ENCODE measurements at places on chromosomes 5 and 9. TPM values are rescaled to one million over a fixed set of nuclear protein-coding genes. Genes with fewer than 3 reads are reported as not detected.

QRFP gene
- polyA plus RNA-seq = 0.36 TPM

TEK gene
- polyA plus RNA-seq = 14.6 TPM

NEUROG1 gene
- polyA plus RNA-seq = not detected

DNLZ gene
- polyA plus RNA-seq = 17.0 TPM

FBP2 gene
- polyA plus RNA-seq = 0.25 TPM

C5orf63 gene
- 16.2 TPM for polyA plus RNA-seq

GRCh38 chr5:35861718-35862117 lies 5.0 kb downstream of the IL7R start:
- no peak for DNase-seq

GRCh38 chr5:141788296-141788970 lies 89.8 kb downstream of the PCDH1 start:
- no peak for DNase-seq

DNA sequence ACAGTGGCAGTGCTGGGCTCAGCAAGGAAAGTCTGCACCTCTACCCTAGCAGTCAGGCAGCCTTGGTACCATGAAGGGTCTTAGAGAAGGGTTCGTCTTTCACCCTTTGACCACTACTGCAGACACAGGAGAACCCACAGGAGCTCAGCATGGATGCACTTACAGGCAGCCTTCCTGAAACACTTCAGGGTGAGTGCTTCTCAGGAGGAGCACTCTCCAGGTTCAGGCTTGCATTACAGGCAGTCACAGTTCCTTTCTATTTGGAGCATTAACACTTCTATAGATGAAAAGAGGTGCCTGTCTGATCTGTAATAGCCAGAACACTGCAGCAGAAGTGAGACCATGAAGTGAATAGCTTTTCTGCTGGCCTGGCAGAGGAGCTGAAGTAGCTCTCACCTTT lies 8.7 kb upstream of the CYLC2 start:
- DNase-seq = no peak

DNA sequence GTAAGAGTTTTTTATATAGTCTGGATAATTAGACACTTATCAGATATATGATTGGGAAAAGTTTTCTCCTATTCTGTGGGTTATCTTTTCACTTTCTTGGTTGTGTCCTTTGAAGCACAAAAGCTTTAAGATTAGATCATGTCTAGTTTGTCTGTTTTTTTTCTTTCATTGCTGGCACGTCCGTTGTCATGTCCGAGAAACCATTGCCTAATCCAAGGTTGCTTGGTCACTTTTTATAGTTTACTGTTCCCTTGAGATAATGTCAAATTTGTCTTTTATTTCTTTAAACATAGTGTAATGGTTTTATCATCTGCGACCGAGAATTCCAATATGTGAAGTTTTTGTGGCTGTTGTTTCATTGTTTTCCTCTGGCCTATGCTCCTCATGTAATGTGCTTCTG lies 28.8 kb downstream of the GARNL3 start:
- DNase-seq = no peak

DNA sequence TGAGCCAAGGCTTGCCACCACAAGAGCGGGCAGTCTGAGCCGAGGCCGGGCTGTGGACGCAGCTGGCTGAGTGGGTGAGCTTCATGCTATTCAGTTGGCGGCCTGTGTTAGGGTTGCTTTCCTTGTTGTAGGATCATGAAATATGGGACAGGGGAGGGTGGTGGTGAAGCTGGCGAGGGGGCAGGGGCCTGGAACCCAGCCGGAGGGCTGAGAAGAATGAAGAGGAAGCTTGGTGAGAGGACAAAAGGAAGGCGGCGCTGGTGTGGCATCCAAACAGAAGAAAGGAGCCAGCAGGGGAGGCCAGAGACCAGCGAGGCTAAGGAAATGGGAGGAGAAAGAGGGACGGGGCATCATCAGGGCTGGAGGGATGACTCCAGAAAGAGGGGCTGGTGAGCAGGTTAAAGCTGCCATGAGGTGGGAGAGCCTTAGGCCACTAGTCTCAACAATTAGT lies 18.3 kb downstream of the RALGPS1 start:
- DNase-seq = no peak

DNA sequence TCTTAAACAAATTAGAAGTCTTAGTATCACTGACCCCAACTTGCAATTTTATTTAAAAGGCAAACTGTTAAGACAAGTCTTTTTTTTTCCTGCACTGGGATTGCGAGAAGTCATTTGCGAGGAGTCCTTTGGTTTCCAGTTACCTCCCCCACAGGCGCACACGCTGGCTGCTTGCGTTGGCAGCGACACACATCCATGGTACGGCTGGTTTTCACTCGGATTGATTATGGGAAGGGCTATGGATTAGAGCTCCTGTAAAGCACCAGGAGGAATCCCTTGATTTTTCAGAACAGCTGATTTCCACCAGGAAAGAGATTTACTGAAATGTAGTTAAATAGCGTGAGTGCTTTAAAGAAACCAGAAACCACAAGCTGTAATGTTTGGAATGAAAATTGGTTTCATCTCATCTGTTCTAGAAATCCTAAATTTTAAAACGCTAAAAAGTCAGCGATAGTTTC lies 737 bp downstream of the SLC1A3 start:
- DNase-seq = peak; percentile 12

GRCh38 chr9:5688109-5688508 lies 59.2 kb downstream of the RIC1 start:
- no peak for DNase-seq

GRCh38 chr5:91139572-91140200 lies 243.4 kb downstream of the ARRDC3 start:
- no peak for DNase-seq

GRCh38 chr5:119681734-119682133 lies 52.4 kb downstream of the FAM170A start:
- DNase-seq = no peak

DNA sequence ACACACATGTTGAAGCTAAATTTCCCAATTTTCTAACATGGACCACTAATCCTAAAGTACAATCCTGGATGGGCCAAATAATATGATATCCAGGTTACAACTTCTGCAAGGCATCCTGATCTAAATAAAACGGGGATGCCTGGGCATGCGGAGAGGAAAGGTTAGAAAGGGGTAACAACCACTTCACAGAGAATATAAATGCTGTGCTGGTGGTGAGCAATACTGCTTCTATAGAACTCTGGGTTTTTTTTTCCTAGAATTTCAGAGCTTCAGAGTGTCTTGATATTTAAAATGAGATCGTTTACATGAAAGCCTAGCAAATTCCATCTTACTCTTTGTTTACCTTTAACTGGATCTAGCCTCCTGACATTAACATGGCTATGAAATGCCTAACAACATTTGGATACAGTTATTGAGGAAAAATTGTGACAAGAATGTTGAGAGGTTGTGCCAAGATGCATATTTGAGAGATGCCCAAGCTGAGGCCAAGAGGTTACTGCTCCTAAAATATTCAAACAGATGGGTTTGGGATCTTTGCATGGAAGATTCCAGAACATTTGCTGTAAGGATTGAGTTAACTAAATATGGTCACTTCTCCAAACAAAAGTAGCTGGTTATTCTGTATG lies 22.4 kb downstream of the TNFAIP8 start:
- DNase-seq = no peak

DNA sequence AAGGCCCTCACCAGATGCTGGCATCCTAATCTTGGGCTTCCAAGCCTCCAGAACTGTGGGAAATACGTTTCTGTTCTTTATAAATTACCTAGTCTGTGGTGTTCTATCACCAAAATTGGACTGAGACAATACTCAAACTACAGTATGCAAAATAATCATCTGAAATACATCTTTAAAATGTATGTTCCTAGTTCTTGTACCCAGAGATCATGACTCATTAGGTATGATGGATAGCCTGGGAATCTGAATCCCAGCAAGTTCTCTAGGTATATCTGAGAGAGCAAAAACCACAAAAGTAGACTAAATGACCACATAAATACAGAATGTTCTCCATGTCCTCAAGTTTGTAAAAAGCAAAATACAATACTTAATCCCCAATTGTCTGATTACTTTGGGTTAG lies 166.3 kb downstream of the YIPF5 start:
- no peak for DNase-seq

- no peak for DNase-seq
These were observed 14.9 kb downstream of the RASGRF2 start for GRCh38 chr5:80975065-80975464.

DNA sequence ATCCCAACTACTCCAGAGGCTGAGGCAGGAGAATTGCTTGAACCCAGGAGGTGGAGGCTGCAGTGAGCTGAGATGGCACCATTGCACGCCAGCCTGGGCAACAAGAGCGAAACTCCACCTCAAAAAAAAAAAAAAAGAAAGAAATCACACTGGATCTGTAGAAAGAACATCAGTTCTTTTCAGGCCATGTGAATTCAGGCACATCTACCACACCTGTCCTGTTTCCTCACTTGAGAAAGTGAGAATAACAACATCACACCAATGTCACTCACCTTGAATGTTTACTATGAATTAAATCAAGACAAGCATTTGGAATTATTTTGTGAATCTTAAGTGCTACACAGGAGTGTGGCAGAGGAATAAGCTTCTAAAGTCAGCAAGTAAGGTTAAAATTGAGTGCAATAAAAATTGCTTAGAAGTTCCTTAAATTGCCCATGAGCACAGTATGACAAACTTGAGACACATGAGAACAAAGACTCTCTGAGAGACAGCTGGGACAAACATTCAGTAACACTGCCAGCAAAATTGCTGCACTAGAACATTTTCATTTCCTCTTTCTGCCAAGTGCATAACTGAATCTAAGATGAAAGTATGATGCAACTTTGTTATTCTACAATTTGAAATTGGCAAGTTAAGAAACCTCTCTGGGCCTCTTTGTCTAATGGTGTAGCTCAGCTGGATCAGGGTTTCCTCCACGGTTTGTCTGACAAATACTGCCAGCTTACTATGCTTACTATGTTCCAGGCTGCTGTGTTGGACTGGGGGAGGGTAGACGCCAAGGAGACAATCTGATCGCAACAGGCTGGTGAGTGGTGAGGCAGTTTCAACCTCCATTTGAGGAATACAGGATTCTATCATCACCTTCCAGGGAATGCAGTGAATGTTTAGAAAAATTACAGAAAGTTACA lies 1.9 kb upstream of the RIC1 start:
- DNase-seq = peak; percentile 23

- DNase-seq = no peak
These were observed 777.4 kb upstream of the CHD1 start for GRCh38 chr5:99706160-99706559.

DNA sequence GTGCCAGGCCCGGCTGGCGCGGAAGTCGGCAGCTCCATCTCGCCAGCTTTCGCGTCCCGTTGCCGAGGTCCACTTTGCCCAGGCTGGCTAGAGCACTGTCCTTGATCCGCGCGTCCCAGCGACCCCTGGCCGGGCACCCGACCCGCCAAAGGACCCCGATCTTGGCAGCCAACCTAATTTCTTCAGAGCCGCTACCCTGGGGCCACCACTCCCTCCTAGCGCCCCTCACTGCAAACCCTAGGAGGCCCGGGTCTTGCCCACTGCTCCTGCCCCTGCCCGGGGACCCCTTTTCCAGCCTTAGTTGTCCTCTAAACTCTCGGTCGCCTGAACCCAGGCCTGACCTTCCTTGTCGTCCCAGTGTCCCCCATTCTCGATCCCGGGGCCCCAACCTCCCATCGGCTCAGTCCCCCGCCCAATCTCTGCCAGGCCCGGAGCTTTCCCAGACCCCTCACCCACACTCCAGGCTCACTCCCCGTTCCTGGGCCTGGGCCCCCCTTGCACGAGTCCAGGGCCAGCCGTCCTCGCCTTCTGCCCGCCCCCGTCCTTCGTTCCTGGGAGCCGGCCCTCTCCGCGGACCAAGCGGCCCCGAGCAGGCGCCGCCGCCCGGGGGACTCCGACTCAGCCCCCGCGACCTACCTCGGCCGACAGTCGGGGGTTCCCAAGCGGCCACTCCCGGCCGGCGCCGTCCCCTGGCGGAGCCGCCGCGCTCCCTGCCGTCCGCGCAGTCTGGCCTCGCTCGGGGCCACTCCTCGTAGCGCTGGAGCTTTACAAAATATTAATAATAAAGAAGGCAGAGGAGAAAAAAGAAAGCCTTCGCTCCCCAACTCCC lies 701 bp upstream of the LMX1B start:
- DNase-seq = no peak

DNA sequence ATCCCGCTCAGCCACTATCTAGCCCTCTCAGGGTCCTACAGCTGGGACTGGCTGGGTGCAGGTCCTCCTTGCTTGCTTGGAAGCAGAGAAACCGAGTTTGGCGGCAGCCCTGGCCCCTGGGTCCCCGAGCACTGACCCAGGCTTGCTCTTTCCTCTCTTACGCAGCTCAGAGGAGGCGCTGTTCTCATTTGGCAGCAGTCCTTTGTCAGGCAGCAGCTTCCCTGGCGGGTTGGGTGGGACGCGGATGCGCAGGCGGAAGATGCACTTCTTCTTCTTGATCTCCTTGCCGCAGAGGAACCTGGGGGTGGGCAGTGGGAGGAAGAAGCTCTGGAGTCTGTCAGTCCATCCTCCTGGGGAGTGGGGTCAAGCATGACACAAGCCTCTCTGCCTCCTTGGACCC lies 14.5 kb downstream of the PHF19 start:
- DNase-seq = no peak

- no peak for DNase-seq
These were observed 2.8 kb downstream of the SHC3 start for GRCh38 chr9:89175828-89176261.

DNA sequence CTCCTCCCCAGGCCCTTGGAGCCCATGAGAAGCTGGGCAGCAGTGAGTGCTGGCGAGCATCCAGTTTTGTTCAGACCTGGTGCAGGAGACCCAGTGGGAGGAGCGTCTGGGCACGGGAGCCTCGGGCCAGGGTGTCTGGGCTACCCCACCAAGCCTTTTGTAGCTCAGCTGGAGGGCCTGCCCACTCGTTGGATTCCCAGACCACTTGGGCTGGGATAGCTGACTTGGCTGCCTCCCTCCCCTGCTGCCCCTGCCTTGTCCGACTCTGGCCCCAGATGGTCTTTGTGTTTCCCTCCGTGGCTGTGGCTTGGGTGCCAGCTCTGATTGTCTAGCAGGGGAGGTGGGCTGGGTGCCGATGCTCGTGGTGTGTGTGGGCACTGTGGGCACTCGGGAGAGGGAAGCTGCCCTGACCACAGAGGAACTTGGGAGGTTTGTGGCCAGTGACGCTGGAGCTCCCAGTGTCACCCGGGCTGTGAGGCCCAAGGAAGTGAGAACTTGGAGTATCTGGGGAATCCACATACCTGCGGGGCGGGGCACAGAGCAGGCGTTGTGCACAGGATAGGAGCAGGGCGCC lies 47.3 kb downstream of the WNK2 start:
- peak; percentile 81 for DNase-seq

- no peak for DNase-seq
These were observed 18.8 kb downstream of the UBE2R2 start for GRCh38 chr9:33835625-33836260.

DNA sequence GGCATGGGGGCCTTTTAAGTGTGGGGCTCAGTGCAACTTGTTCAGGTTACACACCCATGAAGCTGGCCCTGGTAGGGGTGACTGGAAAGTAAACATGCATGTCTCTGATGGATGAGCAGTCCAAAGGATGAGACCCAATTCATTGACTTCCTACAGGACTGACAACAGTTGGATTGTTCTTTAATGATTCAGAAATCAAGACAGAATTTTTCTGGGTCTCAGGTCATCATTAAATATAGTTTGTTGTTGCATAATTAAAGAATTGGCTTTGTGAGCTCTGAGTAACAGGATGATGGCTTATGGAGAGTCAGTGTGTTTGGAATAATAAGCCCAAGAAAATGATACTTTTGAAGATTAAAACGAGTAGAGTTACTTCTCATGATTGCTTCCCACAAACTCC lies 604.2 kb upstream of the CLINT1 start:
- DNase-seq = no peak

- peak; percentile 38 for DNase-seq
These were observed 146.2 kb downstream of the GOLPH3 start for GRCh38 chr5:32027717-32028458.

- DNase-seq = no peak
These were observed 115.2 kb downstream of the BOD1 start for GRCh38 chr5:173501271-173501670.

- no peak for DNase-seq
These were observed 36.3 kb downstream of the TSTD2 start for GRCh38 chr9:97596906-97597305.

Data from large intestine (tissue), 12 donors.